ENCODE measurements at places on chromosomes 13 and 19.

DNA sequence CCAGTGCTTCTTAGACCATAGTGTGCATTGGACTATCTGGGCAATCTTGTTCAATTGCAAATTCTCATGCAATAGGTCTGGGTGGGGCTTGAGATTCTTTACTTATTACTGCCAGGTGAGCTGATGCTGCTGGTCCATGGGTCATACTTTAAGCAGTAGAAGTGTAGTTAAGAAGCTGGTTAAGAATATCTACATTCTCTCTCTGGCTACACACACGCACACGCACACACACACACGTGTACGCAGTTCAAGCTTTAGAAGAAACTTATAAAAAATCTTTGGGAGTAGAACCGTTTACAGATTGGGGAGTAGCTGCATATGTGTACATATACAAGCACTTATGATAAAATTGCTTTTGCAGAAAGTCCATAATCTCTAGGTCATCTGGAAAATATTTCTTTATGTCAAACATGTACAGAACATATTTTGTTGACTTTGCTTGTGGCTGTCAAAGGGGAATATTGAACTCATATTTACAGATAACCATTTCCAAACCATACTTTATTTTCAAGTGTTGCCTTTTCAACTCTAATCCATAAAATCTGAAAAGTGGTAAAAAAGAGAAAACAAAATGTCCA, 99.7 kb downstream of the GPC6 start:
- no peak for DNase-seq

GRCh38 chr19:48934837-48935236, 1.3 kb downstream of the DHDH start:
- DNase-seq, result peak; percentile 48

DNA sequence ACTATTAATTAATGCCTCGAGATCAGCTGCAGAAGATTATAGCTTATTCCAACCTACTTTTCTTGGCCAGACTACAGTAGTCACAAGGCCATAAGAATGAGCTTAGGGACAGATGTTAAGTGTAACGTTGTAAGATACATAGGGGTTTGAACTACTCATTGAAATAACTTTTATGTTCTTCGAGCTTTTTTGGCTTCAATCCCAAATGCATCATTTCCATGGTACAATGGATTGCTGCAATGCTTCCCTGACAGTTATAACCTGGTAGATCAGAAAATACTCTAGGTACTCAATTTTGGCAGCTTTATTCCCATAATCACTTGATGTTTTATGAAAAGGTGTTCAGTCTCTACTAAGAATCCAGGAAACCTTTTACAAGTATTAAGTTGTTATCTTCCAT, 2216.7 kb upstream of the PCDH20 start:
- DNase-seq, result no peak

DNA sequence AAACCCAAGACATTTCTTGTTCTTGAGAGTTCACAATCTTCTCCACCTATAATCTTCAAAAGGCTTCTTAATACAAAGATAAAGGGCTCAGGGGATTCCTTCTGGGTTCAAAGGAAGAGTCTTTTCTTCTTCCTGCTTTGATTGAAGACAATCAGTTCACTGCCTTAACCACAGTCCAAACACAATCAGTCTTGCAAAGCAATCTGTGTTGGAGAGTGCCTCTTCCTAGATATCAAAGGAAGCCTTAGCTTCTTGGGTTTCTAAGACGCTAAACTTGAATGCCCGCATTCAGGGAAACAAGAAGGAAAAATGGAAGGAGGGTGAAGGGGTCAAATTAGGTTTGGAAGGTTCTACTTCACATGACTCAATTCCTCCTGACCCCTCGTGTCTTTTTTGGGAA, 27.2 kb downstream of the RANBP3 start:
- DNase-seq, result no peak

DNA sequence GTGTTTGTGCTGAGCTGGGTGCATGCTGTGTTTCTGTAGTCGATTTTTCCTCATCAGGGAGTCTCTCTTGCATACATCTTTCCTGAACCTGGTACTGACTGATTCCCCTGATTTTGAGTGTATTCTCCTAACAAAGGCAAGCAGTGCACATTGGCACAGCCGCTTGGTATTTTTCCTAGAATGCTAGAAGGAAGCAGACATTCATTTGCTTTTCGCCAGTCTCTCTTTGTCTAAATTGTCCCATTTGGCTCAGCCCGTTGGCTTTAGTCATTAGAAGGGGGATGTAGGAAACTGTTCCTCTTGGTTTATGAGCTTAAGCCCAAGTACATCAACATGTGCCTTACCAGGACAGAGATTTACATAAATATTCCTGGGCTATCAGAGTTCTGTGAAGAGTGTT, 266.1 kb upstream of the TMTC4 start:
- no peak for DNase-seq

DNA sequence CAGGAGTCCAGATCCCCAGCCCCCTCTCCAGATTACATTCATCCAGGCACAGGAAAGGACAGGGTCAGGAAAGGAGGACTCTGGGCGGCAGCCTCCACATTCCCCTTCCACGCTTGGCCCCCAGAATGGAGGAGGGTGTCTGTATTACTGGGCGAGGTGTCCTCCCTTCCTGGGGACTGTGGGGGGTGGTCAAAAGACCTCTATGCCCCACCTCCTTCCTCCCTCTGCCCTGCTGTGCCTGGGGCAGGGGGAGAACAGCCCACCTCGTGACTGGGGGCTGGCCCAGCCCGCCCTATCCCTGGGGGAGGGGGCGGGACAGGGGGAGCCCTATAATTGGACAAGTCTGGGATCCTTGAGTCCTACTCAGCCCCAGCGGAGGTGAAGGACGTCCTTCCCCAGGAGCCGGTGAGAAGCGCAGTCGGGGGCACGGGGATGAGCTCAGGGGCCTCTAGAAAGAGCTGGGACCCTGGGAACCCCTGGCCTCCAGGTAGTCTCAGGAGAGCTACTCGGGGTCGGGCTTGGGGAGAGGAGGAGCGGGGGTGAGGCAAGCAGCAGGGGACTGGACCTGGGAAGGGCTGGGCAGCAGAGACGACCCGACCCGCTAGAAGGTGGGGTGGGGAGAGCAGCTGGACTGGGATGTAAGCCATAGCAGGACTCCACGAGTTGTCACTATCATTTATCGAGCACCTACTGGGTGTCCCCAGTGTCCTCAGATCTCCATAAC, at the start of gene APOE:
APOE (plus strand) TSS at position 360 of the 724 bp plus-strand sequence. CDS start 829 bp downstream, outside the sequence.
- peak; percentile 59 for DNase-seq

- DNase-seq, result no peak
Measured at GRCh38 chr13:47133011-47133445, 236.2 kb upstream of the HTR2A start.
